ENCODE measurements at places on chromosomes 1 and 21. TPM values are rescaled to one million over a fixed set of nuclear protein-coding genes. Genes with fewer than 3 reads are reported as not detected.
A peak's percentile ranks its signal among the peaks of the same experiment; 100 is the strongest.

- H3K36me3 ChIP-seq = no peaks in the 10 kb centered on the region
- no peak for DNase-seq
- H3K4me1 ChIP-seq = no peaks in the 10 kb centered on the region
These were observed 28.8 kb downstream of the TSEN15 start for GRCh38 chr1:184080309-184080708.

- no peaks in the 10 kb centered on the region for H3K27me3 ChIP-seq
- H3K36me3 ChIP-seq = no peaks in the 10 kb centered on the region
- no peak for DNase-seq
These were observed 82.8 kb upstream of the SLC44A3 start for GRCh38 chr1:94737124-94737998.

DNA sequence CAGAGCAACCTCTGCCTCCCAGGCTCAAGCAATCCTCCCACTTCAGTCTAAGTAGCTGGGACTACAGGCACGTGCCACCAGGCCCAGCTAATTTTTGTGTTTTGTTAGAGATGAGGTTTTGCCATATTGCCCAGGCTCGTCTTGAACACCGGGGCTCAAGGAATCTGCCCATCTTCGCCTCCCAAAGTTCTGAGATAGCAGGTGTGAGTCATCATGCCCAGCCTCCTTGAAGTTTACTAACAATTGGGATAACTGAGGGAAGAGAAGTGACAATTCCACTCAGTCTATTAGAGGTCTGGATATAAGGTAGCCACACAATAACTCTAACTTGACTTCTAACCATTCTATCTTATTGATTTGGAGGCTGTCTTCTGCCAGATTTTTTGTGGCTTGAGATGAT, 6.3 kb upstream of the RCC1 start:
- no peaks in the 10 kb centered on the region for H3K27me3 ChIP-seq
- H3K27ac ChIP-seq = no peak overlapping the region
- no peak overlapping the region for H3K4me3 ChIP-seq
- H3K36me3 ChIP-seq = peaks cover 13% of the 10 kb centered on the region

GRCh38 chr1:7657287-7658016, 113.6 kb upstream of the VAMP3 start:
- no peak overlapping the region for H3K27ac ChIP-seq
- no peaks in the 10 kb centered on the region for H3K4me1 ChIP-seq
- DNase-seq = no peak
- H3K27me3 ChIP-seq = no peaks in the 10 kb centered on the region
- no peaks in the 10 kb centered on the region for H3K36me3 ChIP-seq

DNA sequence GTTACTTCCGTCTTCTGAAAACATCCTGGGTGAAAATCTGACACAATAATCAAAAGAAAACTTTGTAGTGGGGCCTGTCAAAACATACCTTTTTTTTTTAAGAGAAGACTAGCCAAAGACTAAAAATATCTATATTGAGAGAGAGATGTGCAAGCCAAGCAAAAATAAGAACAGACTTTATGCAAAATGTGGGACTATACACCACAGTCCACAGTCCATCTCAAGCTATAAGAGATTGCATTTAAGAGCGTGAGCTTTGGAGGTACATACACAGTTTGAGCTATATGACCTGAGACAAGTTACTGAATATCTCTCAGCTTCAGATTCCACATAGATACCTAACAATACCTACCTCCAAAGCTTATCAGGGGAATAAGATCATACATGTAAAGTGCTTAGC, 64.9 kb upstream of the DYNLT5 start:
- H3K4me3 ChIP-seq = no peak overlapping the region
- no peaks in the 10 kb centered on the region for H3K4me1 ChIP-seq
- H3K27me3 ChIP-seq = peaks cover 6% of the 10 kb centered on the region
- no peak overlapping the region for H3K27ac ChIP-seq

DNA sequence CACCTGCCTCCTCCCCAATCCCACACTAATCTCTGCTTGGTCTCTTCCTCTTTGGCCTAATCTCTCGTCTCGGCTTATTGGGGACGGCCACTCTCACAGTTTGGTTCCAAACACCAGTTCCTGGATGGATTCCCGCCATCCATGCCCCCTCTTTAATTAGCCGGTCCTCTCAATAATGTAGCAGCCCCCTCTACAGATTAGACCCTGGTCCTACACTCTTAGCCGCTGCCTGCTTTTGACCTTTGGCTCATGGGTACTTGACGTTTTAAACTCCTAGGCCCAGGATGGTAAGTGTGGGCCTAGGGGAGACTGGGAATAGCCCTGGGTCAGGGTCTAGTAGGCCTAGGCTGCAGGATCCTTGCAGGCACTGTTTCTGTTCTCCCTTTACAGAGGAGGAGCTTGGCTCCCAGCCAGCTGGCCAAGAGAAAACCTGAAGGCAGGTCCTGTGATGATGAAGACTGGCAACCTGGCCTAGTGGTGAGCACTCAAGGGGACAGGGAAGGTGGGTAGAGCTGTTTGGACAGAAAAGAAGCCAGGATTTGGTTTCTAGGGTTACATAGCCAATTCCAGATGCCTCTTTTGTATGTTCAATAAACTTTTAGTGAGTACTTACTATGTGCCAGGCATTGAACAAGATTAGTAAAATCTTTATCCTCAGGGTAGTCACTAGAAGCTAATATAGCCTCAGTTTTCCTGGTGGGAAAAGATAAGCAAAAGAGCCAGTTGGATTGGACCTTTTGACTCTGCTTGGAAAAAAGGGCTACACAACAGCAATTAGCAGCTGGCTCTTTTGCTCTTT, 758 bp downstream of the RAD54L start:
- H3K36me3 ChIP-seq = no peaks in the 10 kb centered on the region
- H3K4me1 ChIP-seq = peaks cover 17% of the 10 kb centered on the region

- peak; percentile 14 for DNase-seq
- no peaks in the 10 kb centered on the region for H3K27me3 ChIP-seq
- H3K36me3 ChIP-seq = no peaks in the 10 kb centered on the region
- no peak overlapping the region for H3K27ac ChIP-seq
- H3K4me3 ChIP-seq = no peak overlapping the region
These were observed 123.9 kb upstream of the PPP2R5A start for GRCh38 chr1:212161231-212161781.

DNA sequence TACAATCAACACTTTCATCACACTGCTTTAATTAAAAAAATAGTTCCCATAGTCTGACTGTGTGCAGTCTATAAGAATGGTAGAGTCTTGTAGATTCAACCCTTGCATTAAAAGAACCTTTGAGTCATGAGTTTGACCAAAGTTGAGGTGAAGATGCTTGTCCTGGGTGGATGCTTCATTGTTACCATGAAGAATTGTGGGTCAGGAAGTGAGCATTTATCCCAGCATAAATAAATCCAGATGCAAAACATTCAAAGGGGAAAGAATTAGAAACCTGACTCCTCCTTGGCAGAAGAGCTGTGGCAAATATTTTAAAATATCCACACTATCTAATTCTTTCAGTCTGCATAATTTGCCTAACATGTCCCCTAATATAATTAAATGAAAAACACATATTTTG, 72.9 kb upstream of the SPAG17 start:
- no peak overlapping the region for H3K27ac ChIP-seq
- no peak overlapping the region for H3K4me3 ChIP-seq
- H3K4me1 ChIP-seq = no peaks in the 10 kb centered on the region
- DNase-seq = no peak
- no peaks in the 10 kb centered on the region for H3K27me3 ChIP-seq

GRCh38 chr1:14815175-14815877, 216.8 kb downstream of the KAZN start:
- H3K27ac ChIP-seq = no peak overlapping the region
- no peaks in the 10 kb centered on the region for H3K27me3 ChIP-seq
- no peaks in the 10 kb centered on the region for H3K36me3 ChIP-seq
- no peak overlapping the region for H3K4me3 ChIP-seq
- no peak for DNase-seq
- H3K4me1 ChIP-seq = no peaks in the 10 kb centered on the region

DNA sequence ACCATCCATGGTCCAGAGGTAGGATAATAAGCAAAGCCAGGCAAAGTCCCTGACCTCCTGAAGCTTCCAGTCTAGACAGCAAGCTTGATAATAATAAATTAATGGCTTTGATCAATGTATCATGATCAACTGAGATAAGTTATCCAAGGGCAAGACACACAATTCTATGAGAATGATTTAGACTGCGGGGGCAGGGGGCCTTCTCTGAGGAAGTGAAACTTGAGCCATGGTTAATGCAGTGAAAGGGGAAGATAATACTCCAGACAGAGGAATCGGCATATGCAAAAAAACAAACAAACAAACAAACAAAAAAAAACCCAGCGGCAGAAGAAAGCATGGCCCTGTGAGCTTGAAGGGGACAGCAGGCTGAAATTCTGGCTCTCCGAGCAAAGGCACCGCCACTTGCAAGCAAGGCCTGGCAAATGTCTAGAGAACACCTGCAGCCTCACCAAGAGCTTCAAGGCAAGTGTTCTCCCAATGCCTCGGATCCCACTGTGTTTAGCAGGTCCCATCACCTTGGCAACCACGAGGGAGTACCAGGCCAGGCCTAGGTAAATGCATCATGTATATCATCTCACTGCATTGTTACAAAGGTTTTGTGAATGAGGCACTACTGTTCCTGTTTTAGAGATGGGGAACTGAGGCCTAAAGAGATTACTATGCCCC, 24.9 kb downstream of the CSMD2 start:
- H3K4me1 ChIP-seq = no peaks in the 10 kb centered on the region
- H3K27me3 ChIP-seq = no peaks in the 10 kb centered on the region
- no peak overlapping the region for H3K4me3 ChIP-seq
- DNase-seq = no peak
- no peaks in the 10 kb centered on the region for H3K36me3 ChIP-seq
- no peak overlapping the region for H3K27ac ChIP-seq

DNA sequence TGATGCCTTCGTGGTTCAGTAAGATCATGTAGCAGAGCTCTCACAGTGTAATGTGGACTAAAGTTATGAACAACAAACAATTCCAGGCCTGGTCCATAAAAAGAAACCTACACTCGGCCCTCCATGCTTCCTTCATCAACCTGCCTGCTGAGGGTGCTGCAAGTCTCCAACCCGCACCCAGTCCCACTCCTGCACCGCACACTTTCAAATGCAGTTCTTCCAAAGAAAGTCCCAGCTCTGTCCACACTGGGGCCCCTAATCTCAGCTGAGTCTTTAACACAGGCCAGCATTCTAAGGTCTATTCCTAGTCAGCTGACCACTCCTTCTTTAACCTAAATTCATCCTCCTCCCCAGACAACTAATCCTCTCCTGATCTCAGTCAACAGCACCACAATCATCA, 71.5 kb upstream of the NR5A2 start:
- H3K27ac ChIP-seq = no peak overlapping the region
- no peak overlapping the region for H3K4me3 ChIP-seq
- no peaks in the 10 kb centered on the region for H3K27me3 ChIP-seq
- no peak for DNase-seq
- no peaks in the 10 kb centered on the region for H3K36me3 ChIP-seq

DNA sequence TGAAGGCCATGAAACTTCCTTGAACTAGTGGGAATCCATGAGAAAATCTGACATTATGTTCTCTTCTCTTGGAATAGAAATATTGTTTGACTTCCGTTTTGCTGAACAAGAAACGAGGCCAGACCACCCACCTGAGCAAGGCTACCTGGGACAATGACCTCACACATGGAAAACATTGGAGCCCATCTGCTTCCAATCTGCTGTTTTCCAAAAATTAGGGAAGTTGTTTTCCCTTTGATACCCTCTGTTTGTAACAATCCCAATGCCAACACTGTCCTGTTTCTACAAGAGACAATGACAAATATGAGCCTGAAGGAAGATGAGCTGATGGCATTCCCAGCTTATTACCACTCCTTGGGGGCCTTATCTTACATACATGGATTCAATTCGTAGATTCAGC, 29.4 kb downstream of the OR2C3 start:
- H3K4me3 ChIP-seq = no peak overlapping the region
- no peaks in the 10 kb centered on the region for H3K4me1 ChIP-seq
- DNase-seq = no peak

DNA sequence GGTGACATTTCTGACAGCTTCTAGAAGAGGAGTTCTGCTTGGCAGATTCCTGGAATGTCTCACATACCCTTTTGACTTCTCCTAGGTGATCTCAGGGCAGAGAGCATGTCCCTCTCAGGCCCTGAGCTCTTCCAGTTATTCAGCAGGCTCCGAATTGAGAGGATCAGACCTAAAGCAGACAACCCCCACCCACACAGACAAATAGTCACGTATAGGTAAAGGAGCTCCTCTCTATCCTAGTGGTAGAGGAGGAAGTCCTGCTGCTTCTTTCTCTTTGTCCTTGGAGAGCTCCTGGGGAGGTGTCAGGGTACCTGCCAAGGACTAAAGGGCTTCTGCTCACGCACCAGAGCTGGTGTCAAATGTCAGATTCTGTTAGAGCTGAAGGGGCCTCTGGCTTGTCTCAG, 128.1 kb downstream of the IER5 start:
- H3K4me3 ChIP-seq = no peak overlapping the region
- H3K4me1 ChIP-seq = no peaks in the 10 kb centered on the region
- no peaks in the 10 kb centered on the region for H3K36me3 ChIP-seq
- no peaks in the 10 kb centered on the region for H3K27me3 ChIP-seq
- no peak overlapping the region for H3K27ac ChIP-seq

DNA sequence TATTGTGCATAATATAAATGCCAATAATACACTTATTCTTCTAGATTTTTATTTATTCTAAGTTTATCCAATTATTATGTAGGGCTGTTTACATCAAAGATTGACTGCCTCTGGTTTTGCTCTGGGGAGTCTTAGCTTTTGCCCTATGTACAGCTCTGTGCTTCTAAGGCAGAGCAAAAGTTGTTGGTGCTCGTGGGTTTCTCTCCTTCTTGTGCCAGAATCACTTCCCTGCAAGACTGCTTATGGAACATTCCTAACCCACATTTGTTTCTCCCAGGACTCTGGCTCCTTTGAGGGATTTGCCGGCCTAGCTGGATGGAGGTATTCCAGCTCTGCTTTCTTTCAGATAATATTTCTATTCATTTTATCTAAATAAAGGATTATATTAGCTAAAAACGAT, 849.1 kb downstream of the USP25 start:
- DNase-seq = no peak
- no peaks in the 10 kb centered on the region for H3K27me3 ChIP-seq
- no peak overlapping the region for H3K27ac ChIP-seq
- H3K4me1 ChIP-seq = no peaks in the 10 kb centered on the region
- H3K36me3 ChIP-seq = no peaks in the 10 kb centered on the region
- no peak overlapping the region for H3K4me3 ChIP-seq

GRCh38 chr1:154403261-154403943, 1.7 kb upstream of the IL6R start:
- peak overlapping the region; percentile 87 for H3K27ac ChIP-seq
- peak overlapping the region; percentile 62 for H3K4me3 ChIP-seq
- peaks cover 61% of the 10 kb centered on the region for H3K4me1 ChIP-seq
- no peaks in the 10 kb centered on the region for H3K27me3 ChIP-seq
- H3K36me3 ChIP-seq = no peaks in the 10 kb centered on the region

- H3K4me3 ChIP-seq = no peak overlapping the region
- no peak overlapping the region for H3K27ac ChIP-seq
- no peaks in the 10 kb centered on the region for H3K36me3 ChIP-seq
- no peak for DNase-seq
- no peaks in the 10 kb centered on the region for H3K4me1 ChIP-seq
These were observed 69.5 kb downstream of the NTMT2 start for GRCh38 chr1:170215072-170215885.

Gene SH3D21
- 0.26 TPM for polyA plus RNA-seq

Gene SLAMF8
- not detected for polyA plus RNA-seq

Gene TMPRSS2
- polyA plus RNA-seq = not detected

Gene KDF1
- 0.91 TPM for polyA plus RNA-seq

Gene HP1BP3
- 258 TPM for polyA plus RNA-seq

Gene LCE6A
- polyA plus RNA-seq = not detected

Gene LYPD8
- polyA plus RNA-seq = 0.22 TPM

Gene LEMD1
- polyA plus RNA-seq = not detected

Gene NBPF6
- polyA plus RNA-seq = not detected
